ENCODE measurements at places on chromosomes 3 and 15. TPM values are rescaled to one million over a fixed set of nuclear protein-coding genes. Genes with fewer than 3 reads are reported as not detected.

DNA sequence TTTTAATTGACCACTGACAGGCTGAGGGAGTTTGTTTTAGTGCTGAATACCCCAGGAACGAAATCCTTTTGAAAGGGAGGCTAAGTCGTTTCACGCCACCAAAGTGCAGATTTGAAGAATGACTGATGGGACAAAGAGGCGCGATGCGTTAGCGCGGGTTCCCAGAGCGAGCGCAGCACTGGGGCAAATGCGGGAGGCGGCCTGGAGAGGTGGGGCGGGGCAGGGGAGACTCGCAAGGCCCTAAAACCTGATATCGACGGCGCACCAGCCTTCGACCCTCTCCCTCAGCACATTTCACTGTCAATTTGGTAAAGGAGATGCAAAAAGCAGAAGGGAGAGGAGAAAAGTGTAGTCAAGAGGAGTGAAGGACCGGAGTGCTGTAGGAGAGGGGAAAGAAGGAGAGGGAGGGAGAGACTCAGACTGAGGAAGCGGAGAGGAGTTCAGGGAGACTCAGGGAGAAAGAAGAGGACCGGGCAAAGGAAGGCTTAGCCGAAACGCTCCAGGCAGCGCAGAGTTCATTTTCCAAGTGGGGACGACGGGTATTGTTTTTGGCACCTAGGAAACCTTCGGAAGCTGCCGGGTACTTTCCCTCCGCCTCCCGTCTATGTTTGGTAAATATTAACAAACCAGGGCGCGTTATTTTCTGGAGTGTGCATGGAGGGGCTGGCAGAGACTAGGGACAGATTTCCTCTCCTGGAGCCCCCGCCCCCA, 3.8 kb upstream of the FOXB1 start:
- peaks cover 90% of the 10 kb centered on the region for H3K27me3 ChIP-seq
- peaks cover 54% of the 10 kb centered on the region for H3K4me1 ChIP-seq
- H3K4me3 ChIP-seq, result no peak overlapping the region
- H3K27ac ChIP-seq, result no peak overlapping the region
- H3K36me3 ChIP-seq, result no peaks in the 10 kb centered on the region

Gene EBLN2
- 5.2 TPM for total RNA-seq

- no peaks in the 10 kb centered on the region for H3K36me3 ChIP-seq
- H3K27ac ChIP-seq, result no peak overlapping the region
- H3K27me3 ChIP-seq, result peaks cover 13% of the 10 kb centered on the region
- H3K4me3 ChIP-seq, result no peak overlapping the region
- no peak for DNase-seq
Observed at GRCh38 chr3:34174740-34175139, 376.3 kb downstream of the PDCD6IP start.

Gene GCNT3
- total RNA-seq, result not detected

Gene UNC13C
- not detected for total RNA-seq

DNA sequence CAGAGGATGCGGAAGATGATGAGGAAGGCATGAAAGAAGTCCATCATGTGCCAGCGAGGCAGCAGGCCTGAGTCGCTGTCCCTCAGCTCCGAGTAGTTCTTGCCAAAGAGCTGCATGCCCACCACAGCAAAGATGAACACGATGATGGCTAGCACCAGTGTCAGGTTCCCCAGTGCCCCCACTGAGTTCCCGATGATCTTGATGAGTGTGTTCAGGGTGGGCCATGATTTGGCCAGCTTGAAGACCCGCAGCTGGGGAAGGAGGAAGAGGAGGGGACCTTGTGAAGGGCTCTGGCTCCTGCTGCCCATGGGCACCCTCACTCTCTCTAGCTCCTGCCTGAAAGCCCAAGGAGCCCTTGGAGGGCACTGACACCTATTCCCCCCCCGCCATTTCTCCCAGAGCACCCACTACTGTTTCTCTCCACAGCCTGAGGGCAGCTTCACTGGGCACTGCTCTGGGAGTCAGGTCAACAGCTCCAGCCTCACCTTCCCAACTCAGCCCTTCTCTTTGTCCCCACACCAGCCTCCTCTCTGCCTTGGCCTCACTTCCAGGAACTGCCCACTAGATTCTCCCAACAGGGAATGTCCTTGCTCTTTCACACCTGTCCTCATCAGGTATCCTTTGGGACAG, 63.6 kb downstream of the SCN5A start:
- H3K4me1 ChIP-seq, result no peaks in the 10 kb centered on the region
- H3K27ac ChIP-seq, result no peak overlapping the region
- H3K27me3 ChIP-seq, result no peaks in the 10 kb centered on the region
- H3K36me3 ChIP-seq, result no peaks in the 10 kb centered on the region

Gene LIPC
- 0.30 TPM for total RNA-seq

Measured in activated CD4-positive, alpha-beta T cell treated with anti-CD3 and anti-CD28 coated beads for 36 hours (primary cell).